ENCODE measurements at places on chromosomes 1 and 21.

DNA sequence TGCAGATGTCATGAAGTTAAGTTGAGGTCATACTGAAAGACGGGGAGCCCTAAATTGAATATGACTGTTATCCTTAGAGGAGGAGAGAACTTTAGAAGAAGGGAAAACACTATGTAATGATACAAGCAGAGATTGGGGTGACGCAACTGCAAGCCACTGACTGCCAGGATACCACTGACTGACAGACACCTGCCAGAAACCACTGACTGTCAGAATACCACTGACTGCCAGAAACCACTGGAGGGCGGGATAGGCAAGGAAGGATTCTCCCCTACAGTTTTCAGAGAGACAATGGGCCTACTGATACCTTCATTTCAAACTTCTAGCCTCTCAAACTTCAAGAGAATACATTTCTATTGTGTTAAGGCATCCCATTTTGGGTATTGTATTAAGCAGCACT lies 388.7 kb downstream of the USH2A start:
- no peak for DNase-seq

- no peak for DNase-seq
These were observed 34.2 kb downstream of the GJA5 start for GRCh38 chr1:147726168-147726567.

DNA sequence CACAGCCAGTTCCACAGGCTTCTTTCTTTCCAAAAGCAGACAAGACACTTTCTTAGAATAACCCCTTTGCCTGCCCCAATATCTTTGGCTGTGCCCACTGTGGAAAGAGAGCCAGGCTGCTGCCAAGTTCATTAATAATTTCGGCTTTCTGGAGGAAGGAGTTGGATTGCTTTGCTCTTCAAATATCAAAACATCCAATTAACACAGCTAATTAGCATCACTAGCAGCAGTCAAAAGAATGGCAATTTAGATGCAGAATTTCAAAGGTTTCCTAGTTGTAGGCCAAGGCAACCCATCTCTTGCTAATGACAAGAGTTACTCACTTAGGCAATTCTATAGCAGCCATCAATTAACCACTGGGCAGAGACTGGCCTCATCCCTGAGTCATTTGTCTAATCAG lies 91.0 kb upstream of the SPATA6 start:
- DNase-seq = no peak

DNA sequence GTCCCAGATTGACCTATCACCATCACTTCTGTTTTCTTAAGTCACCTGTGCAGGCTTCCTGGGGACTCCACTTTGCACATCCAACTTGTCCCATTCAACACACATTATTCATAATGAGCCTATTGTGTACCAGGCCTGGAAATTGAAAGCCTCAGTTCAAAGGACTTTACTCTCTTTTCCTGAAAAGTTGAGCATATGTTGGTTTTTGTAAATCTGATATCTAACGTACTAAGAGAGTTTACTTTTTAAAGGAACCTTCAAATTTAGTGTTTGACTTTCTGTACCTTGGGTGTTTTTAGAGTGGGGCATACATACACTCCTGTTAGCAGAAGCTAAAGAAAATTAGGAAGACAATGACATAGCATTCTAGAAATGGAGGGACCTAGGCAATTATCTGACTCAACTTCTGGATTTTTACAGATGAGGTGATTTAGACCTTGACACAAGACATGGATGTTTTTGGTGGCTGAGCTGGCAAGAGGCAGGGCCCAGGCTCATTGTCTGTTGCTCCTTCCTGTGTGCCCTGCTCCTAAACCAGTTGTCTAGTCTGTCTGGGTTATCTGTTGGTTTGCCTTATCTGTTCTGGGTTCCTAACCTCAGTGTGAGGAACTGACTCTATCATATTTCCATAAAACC lies 336.5 kb downstream of the RPS6KC1 start:
- no peak for DNase-seq

- no peak for DNase-seq
These were observed 2.4 kb downstream of the TP73 start for GRCh38 chr1:3654549-3655281.

GRCh38 chr1:109254621-109255096 lies 5.3 kb downstream of the CELSR2 start:
- DNase-seq = no peak

GRCh38 chr1:68473060-68473459 lies 23.3 kb upstream of the RPE65 start:
- no peak for DNase-seq

DNA sequence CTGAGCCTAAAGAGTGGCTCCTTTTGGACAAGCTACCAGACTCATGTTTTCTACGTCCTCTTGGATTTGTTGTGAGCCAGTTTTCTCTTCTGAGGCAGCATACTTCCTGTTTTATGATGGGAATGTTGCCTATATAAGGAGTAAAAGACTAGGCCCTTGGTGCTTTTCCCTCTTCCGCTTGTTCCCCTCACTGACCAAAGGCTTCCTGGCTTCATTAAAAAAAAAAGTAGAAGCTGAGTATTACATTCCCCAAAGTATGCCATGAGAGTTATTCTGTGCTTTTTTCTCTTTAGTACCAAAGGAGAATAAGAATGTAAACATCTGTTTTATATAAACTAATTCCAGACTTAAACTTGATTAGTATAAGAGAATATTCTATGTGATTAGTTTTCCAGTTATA lies 6.5 kb upstream of the HMCN1 start:
- DNase-seq = no peak

DNA sequence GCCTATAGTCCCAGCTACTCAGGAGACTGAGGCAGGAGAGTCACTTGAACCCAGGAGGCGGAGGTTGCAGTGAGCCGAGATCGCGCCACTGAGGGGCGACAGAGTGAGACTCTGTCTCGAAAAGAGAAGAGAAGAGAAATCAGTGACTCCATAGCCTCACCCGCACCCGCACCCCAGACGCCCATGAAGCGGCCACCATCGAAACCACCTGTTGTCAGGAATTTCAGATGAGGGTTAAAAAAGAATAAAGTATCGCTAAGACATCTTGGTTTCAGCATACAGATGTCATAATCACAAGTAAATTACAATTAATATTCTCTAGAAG lies 47.4 kb downstream of the NPHP4 start:
- no peak for DNase-seq

DNA sequence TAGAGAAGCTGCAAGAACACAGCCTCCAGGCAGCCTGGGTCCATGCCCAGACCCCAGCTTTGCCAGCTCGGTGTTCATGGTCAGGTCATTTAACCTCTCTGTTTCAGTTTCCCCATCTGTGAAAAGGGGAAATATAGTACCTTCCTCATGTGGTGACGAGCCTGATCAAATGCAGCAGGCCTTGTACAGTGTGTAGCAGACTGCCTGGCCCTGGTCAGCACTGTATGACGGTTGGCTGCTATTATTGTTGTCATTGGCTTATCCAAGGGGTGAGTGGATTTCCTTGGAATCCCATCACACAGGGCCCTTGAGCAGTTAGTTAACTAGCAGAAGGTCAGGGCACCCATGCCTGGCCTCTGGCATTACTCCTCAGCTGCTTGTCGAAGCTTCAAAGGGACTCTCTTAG lies 6.6 kb upstream of the TMEM51 start:
- DNase-seq = no peak

DNA sequence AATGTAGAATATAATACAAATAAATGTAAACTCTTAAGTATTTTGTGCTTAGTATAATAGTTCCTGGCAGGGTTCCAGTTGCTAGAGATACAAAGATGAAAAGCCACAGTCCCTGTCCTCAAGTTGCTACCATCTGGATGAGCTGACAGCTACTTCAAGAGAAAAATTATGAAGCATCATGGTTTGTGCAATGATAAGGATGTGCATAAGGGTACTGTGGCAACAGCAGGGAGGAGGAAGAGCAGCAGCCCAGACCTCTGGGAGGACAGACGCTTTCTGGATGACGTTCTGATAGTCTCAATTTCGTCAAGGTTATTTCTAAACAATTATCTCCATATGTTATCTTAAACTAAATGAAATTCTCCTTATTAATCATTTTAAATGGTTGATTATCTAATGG lies 198.9 kb downstream of the NTNG1 start:
- no peak for DNase-seq

- DNase-seq = no peak
These were observed 31.7 kb upstream of the AGO1 start for GRCh38 chr1:35851132-35851869.

Data from nucleus accumbens (tissue), 56 donors.